Lower lobe of right lung (tissue), 2 donors: ENCODE measurements at places on chromosomes 4 and X. TPM values are rescaled to one million over a fixed set of nuclear protein-coding genes. Genes with fewer than 3 reads are reported as not detected.

GRCh38 chr4:184097241-184097605, 120.5 kb downstream of the ENPP6 start:
- DNase-seq, result peak; percentile 70

- DNase-seq, result no peak
Observed at GRCh38 chrX:154032653-154033052, 13.0 kb upstream of the IRAK1 start.

The HERC3 gene
- 54.1 TPM for total RNA-seq

DNA sequence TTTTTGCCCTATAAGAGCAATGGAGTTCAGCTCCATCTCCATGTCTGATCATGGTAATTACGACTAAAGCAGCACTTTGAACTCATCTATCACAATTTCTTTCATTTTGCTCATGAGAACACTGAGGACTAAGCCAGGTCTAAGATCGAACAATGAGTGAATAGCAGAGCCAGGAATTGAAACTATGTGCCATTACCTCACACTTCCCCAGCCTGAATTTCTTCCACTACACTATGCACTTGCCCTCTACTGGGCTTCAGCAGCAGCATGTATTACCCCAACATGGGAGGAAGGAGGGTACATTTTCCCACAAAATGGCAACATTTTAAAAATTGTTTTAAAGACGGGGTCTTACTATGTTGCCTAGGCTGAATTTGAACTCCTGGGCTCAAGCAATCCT, 274.7 kb upstream of the FGF13 start:
- no peak for DNase-seq

- DNase-seq, result no peak
Observed at GRCh38 chr4:37685161-37685822, 884 bp downstream of the RELL1 start.

DNA sequence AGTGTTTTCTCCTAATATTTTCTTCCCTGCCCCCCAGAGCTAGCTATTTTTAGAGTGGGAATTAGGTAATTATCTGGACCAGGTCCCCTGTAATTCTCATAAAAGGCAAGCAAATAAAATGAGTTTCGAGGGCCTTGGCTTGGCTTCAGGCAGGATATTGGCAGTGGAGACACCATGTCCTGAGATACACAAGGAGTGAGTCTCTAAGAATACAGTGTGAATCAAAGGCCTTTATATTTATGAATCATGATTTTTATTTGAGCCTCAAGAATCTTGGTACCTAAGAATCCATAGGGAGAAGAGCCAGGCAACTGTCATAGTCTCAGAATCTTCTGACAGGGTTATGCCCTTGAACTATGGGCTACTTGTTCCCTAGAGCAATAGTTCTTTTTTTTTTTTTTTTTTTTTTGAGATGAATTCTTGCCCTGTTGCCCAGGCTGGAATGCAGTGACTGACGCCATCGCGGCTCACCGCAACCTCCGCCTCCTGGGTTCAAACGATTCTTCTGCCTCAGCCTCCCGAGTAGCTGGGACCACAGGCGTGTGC, 205.4 kb downstream of the LDB2 start:
- no peak for DNase-seq

DNA sequence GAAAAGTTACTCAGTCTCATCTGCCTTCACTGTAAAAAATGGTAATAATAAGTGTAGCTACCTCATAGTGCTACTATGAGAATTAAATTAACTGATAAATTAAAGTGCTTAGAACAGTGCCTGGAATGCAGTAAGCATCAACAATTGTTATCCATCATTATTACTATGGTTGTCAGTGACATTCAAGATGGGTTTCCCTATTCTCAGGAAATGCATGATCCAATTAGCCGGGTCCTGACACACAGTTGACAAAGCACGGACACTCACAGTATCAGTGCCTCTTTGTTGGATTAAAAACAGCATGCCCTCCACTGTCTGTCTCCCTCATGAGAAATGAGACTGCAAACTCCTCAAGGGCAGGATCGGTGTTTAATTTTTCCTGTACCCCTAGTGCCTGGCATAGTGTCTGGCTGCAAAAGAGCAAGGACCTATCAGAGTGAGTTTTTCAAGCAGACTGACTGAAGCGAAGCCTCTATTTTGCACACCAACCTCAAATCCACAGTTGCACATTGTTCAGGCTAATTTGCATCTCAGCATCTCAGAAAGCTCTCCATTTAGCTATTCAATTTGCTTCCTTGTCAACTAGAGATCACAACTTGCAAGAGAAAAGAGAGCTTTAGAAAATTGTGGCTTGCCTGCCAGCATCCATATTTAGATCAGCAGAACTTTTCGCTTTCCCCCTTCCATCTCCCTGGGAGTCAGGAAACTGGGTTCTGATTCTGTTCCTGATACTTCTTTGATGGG, 122.9 kb downstream of the LDB2 start:
- no peak for DNase-seq
